RWPE1 (cell line): ENCODE measurements at places on chromosomes 11 and 22.

- no peak for DNase-seq
These were observed 4.6 kb downstream of the CDPF1 start for GRCh38 chr22:46245511-46245910.

DNA sequence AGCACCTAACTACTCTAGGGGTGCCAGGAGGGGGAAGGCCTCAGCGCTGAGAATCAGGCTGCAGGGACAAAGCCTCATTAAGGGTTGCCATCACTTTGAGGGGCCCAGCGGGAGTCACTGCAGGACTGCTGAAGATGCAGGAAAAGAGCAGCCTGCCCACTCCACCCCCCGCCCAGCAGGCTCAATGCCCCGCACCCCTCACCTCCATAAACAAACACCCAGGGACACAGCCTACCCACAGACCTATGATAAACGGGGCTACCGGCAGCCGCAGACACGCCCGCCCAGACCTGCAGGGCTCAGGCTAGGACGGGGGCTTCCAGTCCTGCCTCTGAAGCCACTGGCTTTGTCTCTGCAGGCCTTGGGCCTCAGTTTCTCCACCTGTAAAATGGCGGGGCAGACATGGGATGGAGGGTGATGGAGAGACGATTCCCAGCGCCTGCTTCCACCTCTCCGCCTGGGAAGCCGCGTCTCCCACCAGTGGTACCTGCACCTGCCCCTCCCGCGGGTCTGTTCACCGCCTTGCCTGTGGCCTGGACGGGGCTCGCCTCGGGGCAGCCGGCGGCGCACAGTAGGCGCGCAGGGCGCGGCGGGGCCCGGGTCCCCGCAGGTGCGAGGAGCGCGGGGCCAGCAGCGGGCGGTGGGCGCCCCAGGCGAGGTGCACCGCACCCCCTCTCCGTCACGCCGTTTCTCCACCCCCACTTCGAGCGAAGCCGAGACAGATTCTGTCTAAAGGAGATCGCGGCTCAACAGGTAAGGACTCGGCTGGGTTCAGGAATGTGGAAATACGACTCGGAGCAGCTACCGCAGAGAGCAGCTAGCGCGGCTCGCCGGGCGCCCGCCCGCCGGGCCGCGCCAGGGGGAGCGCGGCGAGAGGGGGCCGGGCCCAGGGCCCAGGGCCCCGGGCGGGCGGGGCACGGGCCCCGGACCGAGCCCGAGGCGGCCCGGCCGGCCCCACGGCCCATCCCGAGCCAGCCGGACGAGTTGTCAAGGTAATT, 1.5 kb downstream of the WNT7B start:
- peak; percentile 25 for DNase-seq

DNA sequence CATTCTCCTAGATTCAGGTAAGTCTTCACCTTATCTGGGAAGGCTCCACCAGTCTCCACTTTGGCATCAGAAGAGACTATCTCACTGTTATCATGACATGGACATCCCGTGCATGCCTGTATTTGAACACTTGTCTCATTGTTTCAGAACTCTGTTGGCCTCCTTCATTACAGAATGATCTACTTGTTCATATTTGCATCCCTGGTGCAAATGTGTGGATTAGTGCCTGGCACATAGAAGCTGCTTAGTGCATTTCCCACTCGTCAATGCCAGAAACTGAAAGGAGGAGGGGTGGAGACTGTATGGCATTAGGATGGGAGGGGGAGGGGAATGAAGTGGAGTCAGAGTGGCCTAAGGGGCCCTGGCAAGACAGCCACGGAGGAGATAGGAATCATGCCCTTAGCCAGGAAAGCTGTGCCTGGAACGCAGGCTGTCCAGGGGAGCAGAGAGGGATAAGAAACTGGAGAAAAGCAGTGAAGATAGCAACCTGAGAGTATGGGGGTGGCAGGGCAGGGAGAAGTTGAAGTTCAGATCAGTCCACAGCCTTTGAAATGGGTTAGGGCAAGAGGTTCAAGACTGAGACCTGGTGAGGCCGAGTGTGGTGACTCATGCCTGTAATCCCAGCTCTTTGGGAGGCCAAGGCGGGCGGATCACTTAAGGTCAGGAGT, 53.8 kb upstream of the CAPRIN1 start:
- DNase-seq = no peak

DNA sequence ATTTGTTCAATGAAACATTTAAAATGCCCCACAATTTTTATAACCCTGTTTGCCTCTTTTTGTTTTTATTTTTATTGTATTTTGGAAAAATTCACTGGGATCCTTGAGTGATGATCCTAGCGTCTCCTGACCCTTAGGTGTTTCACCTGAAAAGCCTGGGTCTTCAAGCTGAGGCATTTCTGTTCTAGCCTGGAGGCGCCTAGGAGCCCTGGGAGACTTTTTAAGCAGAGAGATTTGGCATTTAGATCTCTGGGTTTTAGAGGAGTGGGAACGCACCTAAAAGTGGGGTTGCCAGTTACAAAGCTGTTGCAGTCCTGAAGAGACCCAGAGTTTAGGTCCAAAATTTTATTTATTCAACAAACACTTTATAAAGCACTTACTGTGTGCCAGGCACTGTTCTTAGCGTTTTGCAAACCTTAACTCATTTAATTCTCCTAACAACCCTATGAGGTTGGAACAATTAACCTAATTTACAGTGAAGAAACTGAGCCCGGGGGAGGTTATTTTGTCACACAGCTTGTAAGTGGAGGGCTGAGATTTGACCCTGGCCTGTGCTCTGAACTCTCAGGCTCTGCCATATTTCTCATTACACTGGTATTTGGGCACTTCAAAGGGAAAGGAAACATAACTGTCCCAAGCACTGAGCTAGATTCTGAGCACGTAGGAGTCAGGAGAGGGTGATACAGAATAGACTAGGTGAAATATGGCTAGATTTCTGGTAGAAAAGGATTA, 834 bp upstream of the FADS1 start:
- no peak for DNase-seq

DNA sequence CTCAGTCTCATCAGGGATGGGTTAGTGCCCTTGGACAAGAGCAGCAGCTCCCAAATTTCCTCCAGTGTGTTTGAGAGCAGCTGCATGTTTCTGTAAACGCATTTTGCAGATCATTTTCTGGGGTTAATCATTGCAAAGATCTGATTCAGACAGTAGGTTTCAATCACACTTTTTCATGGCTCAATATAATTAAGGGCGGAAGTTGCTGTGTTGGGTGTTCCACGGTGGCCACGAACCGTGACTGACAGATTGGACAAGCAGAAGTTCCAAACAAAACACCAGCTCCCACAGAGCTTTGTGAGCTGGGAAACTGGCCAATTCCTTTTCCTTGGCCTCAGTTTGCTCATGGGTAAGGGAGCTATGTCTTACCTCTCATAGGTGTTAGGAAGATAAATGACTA, 8.4 kb upstream of the RASSF10 start:
- no peak for DNase-seq

DNA sequence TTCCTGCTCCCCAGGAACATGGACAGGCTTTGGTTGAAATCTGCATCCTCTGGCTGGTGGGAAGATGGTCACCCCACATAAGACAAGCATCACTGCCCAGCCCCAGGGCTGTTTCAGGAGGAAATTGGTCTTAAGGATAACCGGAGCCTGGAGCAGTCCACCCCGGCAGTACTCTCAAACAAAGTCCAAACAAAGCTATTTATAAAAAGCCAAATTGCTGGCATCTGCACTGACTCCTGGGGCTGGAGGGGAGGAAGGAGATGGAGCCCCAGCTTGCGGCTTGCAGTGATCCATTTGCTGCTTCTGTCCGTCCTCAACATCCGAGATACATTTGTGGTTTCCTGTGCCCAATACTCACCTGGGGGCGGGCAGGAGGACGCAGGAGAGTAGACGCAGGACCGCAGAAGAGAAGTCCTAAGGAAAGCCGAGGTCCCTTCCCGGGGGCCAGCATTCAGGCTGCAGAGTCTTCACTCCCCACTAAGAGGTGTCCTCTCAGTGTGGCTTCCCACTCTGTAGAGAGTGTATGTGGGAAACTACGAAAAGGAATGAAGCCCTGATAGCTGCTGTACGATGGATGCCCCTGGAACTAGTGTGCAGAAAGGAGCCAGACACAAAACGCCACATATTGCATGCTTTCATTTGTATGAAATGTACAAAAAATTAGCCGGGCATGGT, 107.3 kb upstream of the FGF3 start:
- no peak for DNase-seq

- DNase-seq = no peak
These were observed 24.7 kb downstream of the DSCAML1 start for GRCh38 chr11:117772360-117772759.

GRCh38 chr11:57555393-57555792, 12.1 kb downstream of the UBE2L6 start:
- DNase-seq = no peak

- no peak for DNase-seq
These were observed 23.1 kb upstream of the CHST1 start for GRCh38 chr11:45688472-45689033.

DNA sequence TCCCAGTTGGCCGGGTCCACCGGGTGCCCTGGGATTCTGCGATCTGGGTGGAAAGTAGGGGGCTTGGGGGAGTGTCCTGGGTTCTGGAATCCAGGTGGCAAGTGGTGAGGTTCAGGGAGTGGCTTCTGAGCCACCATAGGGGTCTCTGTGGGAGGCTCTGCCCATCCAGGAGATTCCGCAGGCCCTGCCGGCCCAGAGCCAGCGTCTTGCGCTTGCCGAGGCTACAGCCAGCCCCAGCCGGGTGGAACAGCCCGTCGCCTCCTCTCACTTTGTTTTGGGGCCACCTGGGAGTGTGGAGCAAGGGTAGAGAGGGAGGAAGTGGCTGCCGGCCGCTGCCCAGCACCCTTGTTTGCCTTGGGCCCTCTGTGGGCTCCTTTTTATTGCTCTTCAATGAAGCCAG, 60.6 kb upstream of the PPP6R3 start:
- DNase-seq = no peak

DNA sequence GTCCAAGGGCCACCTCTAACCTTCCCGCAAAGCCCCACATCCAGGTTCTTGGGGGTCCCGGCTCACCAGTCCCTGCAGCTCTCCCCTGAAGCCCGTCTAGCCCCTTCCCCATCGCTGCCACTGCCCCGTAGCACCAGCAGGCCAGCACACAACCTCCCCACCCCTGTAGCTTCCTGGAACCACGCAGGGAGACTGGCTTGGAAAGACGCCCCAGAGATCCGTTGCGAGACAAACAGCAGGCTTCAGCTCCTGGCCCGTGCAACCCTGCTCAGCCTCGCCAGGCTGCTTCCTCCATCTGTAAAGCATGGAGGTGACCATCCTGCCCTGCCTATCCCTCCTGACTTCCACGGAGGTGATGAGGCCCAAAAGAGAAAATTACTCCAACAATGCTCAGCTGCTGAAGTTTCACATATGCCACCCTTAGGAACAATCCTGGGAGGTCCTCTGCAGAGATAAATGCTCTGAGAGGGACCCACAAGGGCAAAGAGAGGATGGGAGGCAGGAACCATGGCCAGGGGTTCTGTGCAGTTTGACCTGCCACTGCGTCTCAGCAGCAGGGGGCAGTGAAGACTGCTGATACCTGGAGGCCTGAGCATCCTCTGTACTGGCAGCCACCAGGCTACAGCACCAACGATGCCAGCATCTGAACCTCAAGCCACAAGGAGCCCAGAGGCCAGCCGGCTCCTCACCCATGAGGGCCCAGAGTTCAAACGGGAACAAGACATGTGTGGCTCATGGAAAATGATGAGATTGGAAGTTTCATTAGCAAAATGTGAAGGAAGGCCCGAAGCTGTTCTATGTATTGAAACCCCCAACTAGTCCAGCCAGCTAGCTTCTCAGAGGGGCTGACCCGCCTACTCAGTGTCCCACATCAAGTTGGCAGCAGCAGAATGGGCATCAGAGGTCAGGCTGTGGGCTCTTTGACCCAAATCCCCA, 16.1 kb downstream of the DGCR2 start:
- DNase-seq = no peak

DNA sequence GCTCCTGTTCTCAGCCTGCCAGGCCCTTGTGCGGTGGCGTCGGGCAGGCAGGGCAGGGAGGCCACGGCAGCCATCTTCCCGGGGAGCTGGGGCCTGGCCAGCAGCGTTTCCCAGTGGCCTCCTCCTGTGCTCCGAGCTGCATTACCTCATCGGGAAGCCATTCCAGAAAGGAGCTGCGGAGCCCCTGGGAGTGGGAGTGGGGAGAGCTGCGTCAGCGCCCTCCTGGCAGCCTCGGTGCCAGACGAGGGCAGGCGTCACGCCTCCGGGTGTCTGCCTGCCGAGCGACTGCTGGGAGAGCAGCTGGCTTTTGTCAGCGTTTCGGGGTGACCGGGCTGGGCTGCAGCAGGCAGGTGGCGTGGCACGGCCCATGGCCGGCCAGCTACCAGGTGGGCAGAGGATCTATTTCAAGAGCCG, 30.9 kb upstream of the WNT7B start:
- peak; percentile 82 for DNase-seq
